ENCODE measurements at places on chromosomes 16 and 17.

DNA sequence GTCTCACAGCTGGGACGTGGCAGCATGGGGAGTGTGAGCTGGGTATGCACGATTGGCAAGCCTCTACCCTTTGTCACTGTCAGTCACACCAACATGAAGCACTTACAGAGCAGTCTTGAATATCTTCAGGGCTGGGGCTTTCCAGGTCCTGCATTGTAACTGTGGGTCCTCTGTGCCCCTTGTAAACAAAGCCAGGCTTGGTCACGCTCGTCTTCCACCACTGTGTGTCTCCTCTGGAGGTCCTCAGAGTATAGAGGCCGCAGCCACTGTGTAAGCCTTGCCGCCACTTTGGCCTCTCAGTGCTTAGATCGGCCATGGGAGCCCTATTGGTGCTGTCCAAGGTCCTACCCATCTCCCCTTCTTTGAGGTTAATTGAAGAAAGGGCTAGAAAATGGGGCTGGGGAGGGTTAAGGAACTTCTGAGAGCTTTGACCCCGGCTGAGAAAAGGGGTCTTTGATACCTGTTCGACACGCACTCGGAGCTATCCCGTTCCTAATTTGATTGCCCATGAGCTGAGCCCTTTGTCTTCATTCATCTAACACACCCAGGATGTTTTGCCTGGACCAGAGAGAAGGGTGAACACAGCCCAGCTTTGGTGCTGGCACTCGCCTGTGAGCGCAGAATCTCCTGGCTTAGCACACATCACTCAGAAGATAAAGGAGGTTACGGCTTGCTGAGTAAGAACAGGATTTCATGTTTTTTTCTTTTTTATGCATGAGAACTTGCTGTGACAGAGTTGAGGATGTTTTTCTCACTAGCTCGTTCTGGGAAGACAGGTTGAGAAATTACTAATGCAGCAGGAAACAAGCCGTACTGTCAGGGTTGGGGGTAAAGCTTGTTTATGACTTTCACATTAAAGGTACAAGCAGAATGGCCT is 267.9 kb downstream of the CPPED1 start:
- DNase-seq, result peak; percentile 12

DNA sequence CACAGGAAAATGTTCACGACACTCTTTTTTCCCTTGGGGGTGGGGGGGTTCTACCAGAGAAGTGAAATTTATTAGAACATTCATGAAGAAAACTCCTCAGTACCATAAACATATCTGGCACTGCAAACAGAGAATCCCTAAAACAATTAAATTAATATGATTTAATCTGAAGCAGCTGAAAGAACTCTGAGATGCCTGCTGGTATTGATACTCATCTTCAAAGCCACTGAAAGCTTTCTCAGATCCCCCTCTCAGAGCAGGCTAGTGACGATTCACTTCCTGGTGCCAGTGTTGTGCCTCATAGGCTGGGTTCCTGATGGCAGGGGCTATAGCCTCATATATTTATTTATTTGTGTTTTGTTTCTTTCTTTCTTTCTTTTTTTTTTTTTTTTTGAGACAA is 52.7 kb downstream of the MYH10 start:
- no peak for DNase-seq

- DNase-seq, result no peak
These were observed 16.2 kb upstream of the BAHCC1 start for GRCh38 chr17:81378941-81379511.

DNA sequence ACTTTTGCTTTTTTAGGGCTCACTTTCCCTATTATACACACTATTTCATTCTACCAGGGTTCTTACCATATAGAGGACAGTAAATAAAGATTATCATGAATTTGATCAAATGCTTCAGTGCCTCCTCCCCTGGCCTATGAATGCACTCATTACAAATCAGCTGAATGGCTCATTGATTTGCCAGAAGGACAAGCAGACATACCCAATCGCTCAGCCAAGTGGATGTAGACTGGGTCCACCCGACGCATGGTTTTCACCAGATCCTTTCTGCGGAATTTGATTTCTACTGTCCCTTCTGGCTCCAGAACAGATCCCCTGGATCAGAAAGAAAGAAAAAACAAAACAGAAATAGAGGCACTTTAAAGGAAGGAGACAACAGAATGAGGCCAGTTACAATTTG is 162.6 kb downstream of the AATF start:
- DNase-seq, result no peak

DNA sequence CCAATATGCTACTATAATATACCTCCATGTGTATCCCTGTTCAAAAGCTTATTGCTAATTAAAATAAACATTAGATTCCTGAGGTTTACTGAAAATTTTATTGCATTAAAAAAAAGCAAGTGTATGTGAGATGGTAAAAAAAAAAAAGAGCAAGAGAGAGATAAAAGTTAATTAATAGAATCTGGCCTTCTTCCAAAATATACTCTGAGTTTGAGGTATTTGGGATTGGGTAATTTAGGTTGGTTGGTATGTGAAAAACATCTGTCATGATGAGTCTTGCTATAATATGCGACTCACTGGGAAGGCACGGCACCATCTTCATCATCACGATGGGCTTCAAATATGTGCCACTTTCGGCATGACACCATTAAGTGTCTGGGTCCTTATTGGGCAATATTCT is 711.1 kb upstream of the SOX9 start:
- DNase-seq, result no peak

DNA sequence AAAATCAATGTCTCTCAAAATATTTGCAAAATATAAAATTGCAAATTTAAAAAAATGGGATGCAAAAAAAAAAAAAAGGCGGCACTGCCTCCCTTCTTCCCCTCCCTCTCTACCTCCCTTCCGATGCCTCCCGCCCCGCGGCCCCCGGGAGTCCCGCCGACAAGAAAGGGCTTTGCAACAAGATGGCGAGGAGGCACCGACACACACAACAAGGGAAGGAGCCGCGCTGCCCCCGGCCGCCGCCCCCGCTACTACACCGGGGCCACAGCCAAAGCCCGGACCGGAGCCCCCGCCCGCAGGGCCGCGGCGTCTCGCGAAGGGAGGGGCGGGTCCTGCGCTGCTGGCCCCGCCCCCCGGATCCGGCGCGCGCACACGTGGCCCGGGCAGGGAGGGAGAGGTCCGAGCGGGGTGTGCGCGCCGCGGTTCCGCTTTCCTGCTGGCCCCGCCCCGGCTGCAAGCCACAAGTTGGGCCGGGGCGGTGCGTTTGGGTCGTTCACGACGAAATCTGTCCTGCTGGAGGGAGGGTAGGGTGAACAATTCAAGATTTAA is at the start of gene MNT:
MNT (minus strand) TSS at position 184 of the 549 bp plus-strand sequence. CDS start 348 bp downstream, outside the sequence.
- DNase-seq, result peak; percentile 94

DNA sequence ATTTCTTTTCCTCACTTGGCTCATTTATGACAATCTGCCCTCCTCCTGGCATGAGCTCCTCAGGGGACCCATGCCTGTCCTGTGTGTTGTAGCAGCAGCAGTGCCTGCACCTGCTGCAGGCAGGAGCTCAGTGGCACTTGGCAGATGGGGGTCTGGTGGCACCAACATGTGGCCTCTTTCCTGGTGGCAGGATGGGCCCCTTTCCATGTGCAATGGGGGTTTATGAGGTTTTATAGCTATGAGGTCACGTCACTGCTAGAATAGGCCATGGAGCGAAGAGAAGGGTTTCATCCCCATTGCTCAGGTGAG is 7.0 kb downstream of the ADCY7 start:
- DNase-seq, result no peak

DNA sequence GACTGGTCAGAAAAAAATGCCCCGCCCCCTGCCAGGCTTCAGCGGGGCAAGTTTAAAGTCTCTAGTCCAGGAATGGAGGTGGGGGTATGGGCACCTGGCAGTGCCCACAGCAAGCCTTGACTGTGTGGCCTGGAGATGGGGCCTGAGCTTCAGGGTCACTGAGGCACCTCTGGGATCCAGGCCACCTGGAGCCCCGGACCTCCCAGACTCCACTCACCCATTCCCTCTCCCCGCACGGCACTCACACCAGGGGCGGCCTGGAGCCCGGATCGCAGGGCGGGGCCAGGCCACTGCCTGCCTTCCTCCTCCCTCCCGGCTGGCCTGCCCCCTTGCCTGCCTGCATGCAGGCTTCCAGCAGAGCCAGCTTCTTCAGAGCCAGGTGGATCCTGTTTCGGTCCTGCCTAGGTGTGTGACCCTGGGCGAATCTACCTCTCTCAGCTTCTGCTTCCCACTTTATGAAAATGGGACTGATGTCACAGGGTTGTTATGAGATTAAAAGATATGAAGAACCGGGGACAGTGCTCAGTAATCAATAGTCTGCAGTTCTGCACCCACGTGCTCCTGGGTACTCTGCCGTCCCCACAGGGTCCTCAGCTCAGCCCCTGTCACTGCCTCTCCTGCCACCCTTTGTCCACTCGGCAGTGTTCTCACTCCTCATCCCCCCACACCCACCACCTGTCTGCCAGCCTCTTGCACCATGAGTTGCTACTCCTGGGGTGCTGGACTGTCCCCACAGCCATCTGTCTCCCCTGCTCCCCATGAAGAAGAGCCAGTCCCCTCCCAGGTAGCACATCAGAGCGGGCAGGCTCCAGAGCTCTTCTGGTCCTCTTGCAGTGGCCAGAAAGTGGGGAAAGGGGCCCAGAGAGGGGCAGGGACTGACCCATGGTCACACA is 1.2 kb upstream of the TCAP start:
- DNase-seq, result no peak

DNA sequence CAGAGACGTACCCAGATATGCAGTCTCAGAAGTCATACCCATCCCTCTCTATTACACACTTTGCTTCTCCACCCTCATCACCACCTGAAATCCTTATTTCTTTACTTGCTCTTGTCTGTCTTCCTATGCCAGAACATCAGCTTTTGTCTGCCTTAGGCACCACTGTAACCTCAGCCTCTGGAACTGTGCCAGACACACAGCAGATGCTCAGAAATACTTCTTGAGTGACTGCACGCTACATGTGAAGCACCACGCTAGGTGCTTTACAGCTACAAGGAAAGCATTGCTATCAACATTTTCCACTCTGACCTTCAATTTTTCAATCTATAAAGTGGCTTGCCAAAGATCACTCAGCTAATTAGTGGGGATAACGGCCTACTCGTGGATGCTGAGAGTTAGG is 226.8 kb downstream of the CHD9NB start:
- no peak for DNase-seq

GRCh38 chr17:61203671-61204131 is 195.9 kb upstream of the TBX2 start:
- no peak for DNase-seq

GRCh38 chr17:69042308-69042707 is 18.4 kb downstream of the ABCA9 start:
- no peak for DNase-seq

DNA sequence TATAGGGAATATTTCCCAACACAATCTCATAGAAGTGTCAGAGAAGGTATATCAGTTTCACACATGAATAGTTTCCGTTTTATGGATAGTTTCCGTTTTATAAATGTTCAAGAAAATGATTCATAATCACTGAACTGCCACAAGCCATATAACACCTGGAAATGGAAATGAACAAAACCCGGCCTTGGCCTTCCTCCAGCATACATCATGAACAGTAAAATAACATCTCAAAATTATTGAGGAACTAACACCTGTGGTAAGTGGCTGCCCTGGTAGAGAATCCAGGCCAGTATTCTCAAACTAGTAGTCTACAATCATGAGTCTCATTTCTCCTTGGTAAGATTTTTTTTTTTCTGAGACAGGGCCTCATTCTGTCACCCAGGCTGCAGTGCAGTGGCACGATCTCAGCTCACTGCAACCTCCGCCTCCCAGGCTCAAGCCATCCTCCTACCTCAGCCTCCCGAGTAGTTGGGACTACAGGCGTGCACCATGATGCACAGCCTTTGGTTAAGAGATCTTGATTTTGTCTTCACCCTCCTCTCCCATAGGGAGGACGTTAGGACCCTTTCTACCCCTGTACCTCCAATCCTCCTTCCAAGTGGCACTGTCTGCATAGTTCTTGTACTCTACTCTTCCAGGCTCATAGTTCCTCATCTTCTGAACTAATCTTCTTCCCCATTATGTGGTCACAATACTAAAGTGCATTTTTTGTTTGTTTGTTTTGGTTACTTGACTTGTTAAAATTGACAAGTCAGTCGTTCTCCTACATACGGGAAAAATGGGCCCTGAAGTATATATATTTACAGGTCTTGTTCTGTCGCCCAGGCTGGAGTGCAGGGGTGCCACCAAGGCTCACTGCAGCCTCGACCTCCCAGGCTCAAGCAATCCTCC is 15.0 kb upstream of the RGS9 start:
- no peak for DNase-seq

- no peak for DNase-seq
These were observed 354.0 kb upstream of the CCL2 start for GRCh38 chr17:33901085-33901484.

DNA sequence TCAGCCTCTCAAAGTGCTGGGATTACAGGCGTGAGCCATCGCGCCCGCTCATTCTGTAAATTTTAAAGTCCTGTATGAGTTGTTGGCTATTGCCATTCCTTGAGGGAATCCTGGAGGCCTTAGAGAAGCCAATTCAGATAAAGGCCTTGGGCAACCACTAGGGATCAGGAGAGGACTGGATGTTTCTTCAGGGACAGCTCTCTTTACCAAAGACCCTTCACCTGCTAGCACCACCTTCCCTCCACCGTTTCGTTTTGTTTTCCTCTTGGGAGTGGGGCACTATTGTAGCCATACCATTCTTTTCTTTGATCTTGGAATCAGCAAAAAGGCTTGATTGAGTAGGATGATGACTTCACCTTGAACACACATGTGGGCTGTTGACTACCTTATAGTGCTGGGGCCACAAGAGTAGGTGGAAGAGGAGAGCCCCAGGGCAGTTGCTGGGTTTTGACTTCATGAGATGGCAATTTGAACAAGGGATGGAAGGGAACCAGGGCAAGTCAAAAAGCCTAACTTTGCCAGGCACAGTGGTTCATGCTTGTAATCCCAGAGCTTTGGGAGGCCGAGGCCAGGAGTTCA is 7.0 kb upstream of the ANKRD40CL start:
- DNase-seq, result no peak

DNA sequence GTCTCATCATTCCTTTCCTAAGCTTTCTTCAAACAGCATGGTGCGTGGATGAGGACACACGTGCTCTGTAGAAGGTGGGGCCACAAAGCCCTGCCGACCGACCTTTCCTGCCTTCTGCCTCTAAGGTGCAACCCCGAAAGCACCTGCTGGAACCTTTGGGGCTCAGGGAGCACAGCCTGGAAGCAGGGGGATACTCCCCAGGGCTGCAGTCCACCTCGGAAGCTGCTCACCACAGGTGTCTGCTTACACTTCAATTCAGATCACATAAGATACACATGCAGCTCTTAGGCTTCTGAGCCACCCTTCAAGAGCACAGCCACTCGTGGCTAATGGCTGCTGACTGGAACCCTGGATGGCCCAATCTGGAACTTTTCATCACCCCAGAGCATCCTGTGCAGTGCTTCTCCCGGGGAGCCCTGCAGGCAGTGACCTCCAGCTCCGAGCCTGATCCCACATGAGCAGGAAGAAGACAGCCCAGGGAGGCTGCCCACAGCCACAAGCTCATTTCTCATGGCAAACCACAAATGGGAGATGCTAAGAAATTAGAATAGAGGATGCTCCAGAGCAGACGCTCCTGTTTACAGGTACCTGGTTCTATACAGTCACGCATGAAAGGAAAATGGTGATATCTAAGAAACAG is 162.3 kb upstream of the FOXF1 start:
- DNase-seq, result no peak

- no peak for DNase-seq
These were observed 22.3 kb downstream of the FOXN1 start for GRCh38 chr17:28528327-28529012.

- no peak for DNase-seq
These were observed 469.6 kb downstream of the SLC39A11 start for GRCh38 chr17:72622661-72623433.
